ENCODE measurements at places on chromosomes 16 and 17. TPM values are rescaled to one million over a fixed set of nuclear protein-coding genes. Genes with fewer than 3 reads are reported as not detected.

Gene PDILT
- polyA plus RNA-seq, result not detected

Gene TP53TG3F
- polyA plus RNA-seq, result not detected

Gene GRIN2A
- polyA plus RNA-seq, result not detected

Gene CES3
- polyA plus RNA-seq, result 0.03 TPM

Gene AXIN2
- polyA plus RNA-seq, result 0.91 TPM

Gene SSTR5
- polyA plus RNA-seq, result not detected

Gene FBXO39
- polyA plus RNA-seq, result not detected

Gene FSCN2
- polyA plus RNA-seq, result 1.1 TPM

Gene FOXF1
- 33.0 TPM for polyA plus RNA-seq

Gene CD300LG
- polyA plus RNA-seq, result not detected

Data from IMR-90 (cell line).